Kidney capillary endothelial cell (primary cell): ENCODE measurements at places on chromosomes 6 and 20.

- no peak for DNase-seq
Measured at GRCh38 chr6:42777126-42777822, 4.6 kb upstream of the BICRAL start.

GRCh38 chr20:51493346-51493791 is 49.1 kb downstream of the NFATC2 start:
- no peak for DNase-seq

DNA sequence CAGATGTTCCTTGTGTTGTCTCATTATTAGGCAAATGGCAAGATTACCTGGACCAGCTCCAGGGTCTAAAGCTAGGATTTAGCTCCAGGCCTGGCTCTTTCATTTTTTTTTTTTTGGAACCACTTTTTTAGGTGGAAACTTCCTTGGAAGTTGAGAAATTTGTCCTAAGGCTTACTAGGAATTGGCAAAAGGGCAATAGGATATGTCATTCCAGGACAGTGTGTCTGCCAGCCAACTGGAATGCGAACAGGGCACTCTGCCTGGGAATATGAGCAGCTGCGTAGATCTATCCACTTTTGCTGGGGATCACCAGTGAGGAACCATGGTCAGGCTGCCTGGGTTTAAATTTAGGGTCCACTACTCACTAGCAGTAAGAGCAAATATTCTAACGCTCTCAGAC is 304.0 kb downstream of the TSHZ2 start:
- no peak for DNase-seq

DNA sequence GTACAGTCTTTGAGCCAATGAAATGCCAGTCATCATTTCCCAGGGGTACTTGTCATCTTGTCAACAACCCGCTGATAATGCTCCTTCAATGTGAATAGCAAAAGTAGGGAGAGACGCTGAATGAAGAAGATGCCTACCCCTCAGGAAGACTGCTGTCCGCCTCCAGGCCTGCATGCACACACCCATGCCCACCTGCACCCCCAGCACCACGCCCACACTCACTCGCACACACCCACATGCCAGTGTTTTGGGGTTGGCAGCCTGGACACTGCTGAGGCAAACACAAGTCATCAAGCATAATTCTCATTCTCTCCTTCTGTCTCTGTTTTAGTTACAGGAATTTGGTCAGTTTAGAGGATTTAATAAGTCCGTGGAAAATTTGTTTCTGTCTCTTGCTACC is 63.6 kb downstream of the SYTL3 start:
- no peak for DNase-seq

DNA sequence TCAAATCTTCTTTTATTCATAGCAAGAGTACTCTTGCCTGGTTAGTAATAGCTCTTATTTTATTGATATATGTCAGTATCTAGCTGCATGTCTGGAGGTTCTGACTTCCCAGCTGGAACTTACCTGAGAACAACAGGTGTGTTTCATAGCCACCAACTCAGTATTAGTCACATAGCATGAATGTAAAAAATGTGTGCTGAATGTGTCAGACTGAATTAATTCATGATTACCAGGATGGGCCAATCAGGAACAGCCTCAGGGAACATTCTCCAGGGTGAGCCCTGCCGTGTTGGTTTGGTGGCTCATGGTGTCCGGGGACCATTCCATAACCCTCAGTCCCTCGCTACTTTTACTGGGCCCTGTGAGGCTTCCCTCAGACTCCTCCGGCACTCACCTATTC is 99.7 kb downstream of the TULP4 start:
- no peak for DNase-seq

DNA sequence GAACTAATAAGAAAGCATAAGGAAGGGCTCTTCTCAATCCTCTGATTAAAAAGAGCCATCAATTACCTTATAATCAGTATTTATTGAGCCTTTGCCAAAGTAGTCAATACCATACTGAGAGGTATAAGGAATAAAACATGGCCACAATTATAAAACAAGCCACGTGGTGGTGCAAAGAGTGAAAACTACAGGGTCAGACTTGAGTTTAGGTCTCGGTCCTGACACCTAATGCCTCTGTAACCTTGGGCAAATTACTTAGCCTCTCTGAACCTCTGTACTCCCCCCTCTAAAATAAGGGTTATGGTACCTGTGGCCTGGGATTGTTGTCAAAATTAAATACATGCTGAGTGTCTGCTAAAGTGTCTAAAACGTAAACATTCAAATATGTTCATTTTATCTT is 11.8 kb downstream of the TRIM10 start:
- no peak for DNase-seq
